Hepatocyte (in vitro differentiated cells): ENCODE measurements at places on chromosomes 16 and 17. TPM values are rescaled to one million over a fixed set of nuclear protein-coding genes. Genes with fewer than 3 reads are reported as not detected.
A peak's percentile ranks its signal among the peaks of the same experiment; 100 is the strongest.

- no peaks in the 10 kb centered on the region for H3K27me3 ChIP-seq
- no peaks in the 10 kb centered on the region for H3K4me1 ChIP-seq
- no peaks in the 10 kb centered on the region for H3K36me3 ChIP-seq
- peak overlapping the region; percentile 75 for H3K27ac ChIP-seq
These were observed 145.5 kb upstream of the SOX9 start for GRCh38 chr17:71975331-71975801.

- peaks cover 12% of the 10 kb centered on the region for H3K4me1 ChIP-seq
- H3K36me3 ChIP-seq, result no peaks in the 10 kb centered on the region
- H3K27ac ChIP-seq, result no peak overlapping the region
- DNase-seq, result no peak
- H3K4me3 ChIP-seq, result no peak overlapping the region
These were observed 307.6 kb downstream of the ZFHX3 start for GRCh38 chr16:72740347-72740746.

DNA sequence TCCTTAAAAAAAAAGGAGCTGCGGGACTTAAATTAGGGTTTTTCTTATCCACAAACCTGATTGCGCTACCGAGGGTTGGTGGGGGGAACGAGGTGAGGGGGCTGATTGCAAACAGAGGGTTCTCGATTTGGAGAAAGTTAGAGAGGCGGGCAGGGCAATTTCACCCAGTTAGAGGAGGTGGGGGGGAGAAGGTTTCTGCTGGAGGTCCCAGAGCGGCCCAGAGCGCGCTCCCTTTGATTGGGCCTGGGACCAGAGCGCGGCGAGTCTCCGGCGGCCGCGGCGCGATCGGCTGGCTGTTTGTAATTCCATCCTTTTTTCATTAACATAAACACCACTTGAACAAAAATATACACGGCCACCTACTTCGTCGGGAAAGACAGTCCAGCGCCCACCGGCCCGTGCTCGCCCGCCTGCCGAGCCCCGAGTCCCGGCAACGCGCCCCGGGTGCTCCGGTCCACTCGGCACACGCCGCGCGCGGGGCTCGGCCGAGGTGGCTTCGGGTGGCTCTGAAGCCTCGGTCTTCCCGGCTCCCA, 13.3 kb upstream of the FOXF1 start:
- peak overlapping the region; percentile 23 for H3K4me3 ChIP-seq
- H3K27ac ChIP-seq, result peak overlapping the region; percentile 83
- peaks cover 100% of the 10 kb centered on the region for H3K27me3 ChIP-seq
- no peaks in the 10 kb centered on the region for H3K36me3 ChIP-seq
- peaks cover 45% of the 10 kb centered on the region for H3K4me1 ChIP-seq
- no peak for DNase-seq

GRCh38 chr16:25027781-25028180, 12.6 kb upstream of the ARHGAP17 start:
- H3K36me3 ChIP-seq, result no peaks in the 10 kb centered on the region
- no peak for DNase-seq
- no peak overlapping the region for H3K4me3 ChIP-seq

- no peaks in the 10 kb centered on the region for H3K36me3 ChIP-seq
- no peak overlapping the region for H3K4me3 ChIP-seq
- peak overlapping the region; percentile 87 for H3K27ac ChIP-seq
- no peaks in the 10 kb centered on the region for H3K27me3 ChIP-seq
- peak; percentile 75 for DNase-seq
- peaks cover 19% of the 10 kb centered on the region for H3K4me1 ChIP-seq
These were observed 57.9 kb upstream of the MAF start for GRCh38 chr16:79658301-79659033.

GRCh38 chr17:83179811-83180210, 100.4 kb downstream of the METRNL start:
- H3K27ac ChIP-seq, result no peak overlapping the region
- H3K36me3 ChIP-seq, result no peaks in the 10 kb centered on the region
- H3K27me3 ChIP-seq, result no peaks in the 10 kb centered on the region
- no peak overlapping the region for H3K4me3 ChIP-seq

GRCh38 chr16:54974367-54974766, 43.7 kb downstream of the IRX5 start:
- no peak overlapping the region for H3K4me3 ChIP-seq
- no peaks in the 10 kb centered on the region for H3K36me3 ChIP-seq
- DNase-seq, result no peak
- H3K27ac ChIP-seq, result no peak overlapping the region
- no peaks in the 10 kb centered on the region for H3K4me1 ChIP-seq

DNA sequence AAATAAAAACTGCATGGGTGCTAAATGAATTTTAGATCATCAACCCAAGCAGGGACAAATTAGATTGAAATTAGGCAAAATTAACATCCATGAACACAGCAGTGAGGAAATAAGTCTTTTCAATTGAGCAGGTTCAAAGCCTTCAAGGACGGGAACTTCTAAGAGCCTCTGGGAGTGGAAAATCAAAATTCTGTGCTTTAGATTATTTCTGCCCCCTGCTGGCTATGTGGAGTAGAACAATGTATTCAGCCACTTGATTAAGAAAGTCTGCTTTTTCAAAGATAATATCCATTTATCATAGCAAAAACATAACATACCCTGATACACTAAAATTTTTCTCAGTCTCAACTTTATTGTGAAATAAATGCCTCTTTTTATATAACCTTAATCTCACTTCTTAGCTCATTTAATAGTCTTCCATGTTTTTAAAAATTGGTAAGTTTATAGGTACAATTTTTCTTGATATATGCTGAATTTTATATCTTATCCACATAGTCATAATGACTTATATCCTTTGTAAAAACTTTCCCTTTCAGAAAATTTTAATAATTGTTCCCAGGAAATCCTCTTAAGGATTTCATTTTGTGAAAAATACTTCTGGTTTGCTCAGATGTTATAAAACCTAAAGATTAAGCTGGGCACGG, 28.1 kb upstream of the NOL11 start:
- no peaks in the 10 kb centered on the region for H3K27me3 ChIP-seq
- H3K36me3 ChIP-seq, result no peaks in the 10 kb centered on the region
- H3K4me1 ChIP-seq, result no peaks in the 10 kb centered on the region
- no peak overlapping the region for H3K4me3 ChIP-seq

- no peaks in the 10 kb centered on the region for H3K36me3 ChIP-seq
- no peaks in the 10 kb centered on the region for H3K4me1 ChIP-seq
- H3K27me3 ChIP-seq, result no peaks in the 10 kb centered on the region
- no peak overlapping the region for H3K27ac ChIP-seq
- DNase-seq, result no peak
These were observed 21.0 kb upstream of the AGRP start for GRCh38 chr16:67504031-67505021.

DNA sequence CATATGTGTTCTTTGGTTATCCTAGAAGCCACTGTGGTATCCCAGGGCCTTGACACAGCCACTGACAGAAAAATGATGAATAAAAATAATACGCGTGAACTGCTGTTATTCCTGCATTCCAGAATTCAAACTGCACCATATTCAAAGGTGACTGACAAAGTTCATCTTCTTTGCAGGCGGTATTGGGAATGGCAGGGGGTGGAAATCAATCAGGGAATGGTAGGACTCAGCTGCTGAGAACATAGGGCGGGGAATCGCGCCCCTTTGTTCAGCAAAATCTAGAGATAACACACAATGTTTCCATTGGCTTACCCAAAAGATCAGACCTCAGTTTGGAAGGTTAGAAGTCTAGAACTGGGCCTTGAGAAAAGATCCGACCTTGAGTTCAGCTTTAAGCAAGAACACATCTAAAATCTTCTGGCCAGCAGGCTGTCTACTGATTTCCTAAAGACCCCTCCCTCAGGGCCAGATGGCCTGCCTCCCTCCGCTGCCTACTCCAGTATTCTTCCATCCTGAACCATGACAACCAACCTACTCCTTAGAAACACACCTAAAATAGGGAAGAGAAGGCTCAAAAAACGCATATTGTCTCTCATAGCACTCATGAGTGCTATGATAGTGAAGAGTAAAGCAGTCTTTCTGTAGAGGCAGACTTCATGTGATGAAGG, 34.1 kb downstream of the CDK5R1 start:
- no peak overlapping the region for H3K27ac ChIP-seq
- DNase-seq, result no peak
- H3K27me3 ChIP-seq, result no peaks in the 10 kb centered on the region
- no peak overlapping the region for H3K4me3 ChIP-seq

GRCh38 chr16:84266451-84266850, 26.6 kb upstream of the KCNG4 start:
- H3K36me3 ChIP-seq, result no peaks in the 10 kb centered on the region
- no peaks in the 10 kb centered on the region for H3K4me1 ChIP-seq
- H3K27ac ChIP-seq, result no peak overlapping the region
- H3K4me3 ChIP-seq, result no peak overlapping the region
- H3K27me3 ChIP-seq, result no peaks in the 10 kb centered on the region
- peak; percentile 77 for DNase-seq

DNA sequence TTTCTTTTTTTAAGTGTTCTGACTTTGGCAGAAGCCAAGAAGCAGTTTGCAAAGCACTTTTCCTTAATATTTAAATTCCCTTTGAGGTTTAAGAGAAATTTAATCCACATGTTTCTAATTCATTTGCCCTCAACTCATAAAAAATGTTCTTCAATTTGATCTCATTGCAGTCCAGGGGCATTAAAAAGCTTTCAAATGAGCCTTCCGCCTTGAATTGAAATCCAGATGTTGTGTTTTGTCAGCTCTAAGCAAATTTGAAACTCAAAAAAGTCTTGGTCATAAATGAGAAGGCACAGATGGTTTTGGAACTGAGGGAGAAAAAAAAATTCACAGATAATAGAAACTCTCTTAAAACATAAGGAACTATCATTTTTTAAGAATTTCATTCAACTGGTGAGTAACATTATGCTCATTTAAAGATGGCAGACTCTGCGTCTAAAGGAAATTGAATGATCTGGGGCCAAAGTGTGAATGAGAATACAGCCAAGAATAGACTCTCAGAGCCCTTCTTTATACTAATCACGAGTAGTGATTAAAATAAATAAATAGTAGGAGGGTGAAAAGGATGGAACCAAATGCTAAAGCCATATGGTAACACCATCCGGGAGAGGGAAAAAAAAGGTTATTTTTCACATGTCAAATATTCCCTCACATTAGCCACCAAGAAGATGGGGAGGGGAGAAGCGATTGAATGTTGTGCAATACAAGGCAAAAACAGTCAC, 1304.7 kb downstream of the CDH8 start:
- no peaks in the 10 kb centered on the region for H3K4me1 ChIP-seq
- H3K27ac ChIP-seq, result no peak overlapping the region
- H3K27me3 ChIP-seq, result no peaks in the 10 kb centered on the region
- no peak overlapping the region for H3K4me3 ChIP-seq

DNA sequence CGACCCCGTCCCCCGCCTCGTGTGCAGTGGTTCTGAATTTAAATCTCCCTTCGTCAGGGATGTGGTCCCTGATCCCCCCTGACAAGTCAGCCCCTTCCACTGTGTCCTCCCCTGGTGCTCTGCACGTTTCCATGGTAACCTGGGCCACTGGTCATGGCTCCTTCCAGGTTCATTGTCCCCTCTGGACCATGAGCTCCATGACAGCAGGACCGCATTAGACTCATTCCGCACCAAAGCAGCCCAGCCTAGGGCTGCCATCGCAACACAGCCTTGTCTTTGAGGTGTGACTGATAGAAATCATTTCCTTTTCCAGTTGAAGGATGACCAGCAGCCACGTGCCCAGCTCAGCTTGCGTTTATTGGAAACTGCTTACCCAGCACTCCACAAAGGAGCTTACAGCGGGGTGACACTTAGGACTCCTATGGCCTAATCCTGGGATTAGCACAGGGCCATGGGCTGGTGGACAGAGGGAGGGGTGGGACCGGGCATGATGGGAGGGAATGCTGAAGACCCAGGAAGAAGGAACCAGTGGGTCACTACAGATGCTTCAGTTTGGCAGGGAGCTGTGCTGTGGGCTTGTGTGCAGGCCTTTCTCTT, 7.6 kb downstream of the RCVRN start:
- H3K27ac ChIP-seq, result no peak overlapping the region
- peaks cover 8% of the 10 kb centered on the region for H3K4me1 ChIP-seq
- no peak for DNase-seq
- no peaks in the 10 kb centered on the region for H3K27me3 ChIP-seq
- no peak overlapping the region for H3K4me3 ChIP-seq

GRCh38 chr17:40453881-40454612, 10.8 kb downstream of the IGFBP4 start:
- DNase-seq, result no peak
- H3K36me3 ChIP-seq, result no peaks in the 10 kb centered on the region
- no peak overlapping the region for H3K27ac ChIP-seq
- H3K4me1 ChIP-seq, result peaks cover 45% of the 10 kb centered on the region
- H3K27me3 ChIP-seq, result no peaks in the 10 kb centered on the region

DNA sequence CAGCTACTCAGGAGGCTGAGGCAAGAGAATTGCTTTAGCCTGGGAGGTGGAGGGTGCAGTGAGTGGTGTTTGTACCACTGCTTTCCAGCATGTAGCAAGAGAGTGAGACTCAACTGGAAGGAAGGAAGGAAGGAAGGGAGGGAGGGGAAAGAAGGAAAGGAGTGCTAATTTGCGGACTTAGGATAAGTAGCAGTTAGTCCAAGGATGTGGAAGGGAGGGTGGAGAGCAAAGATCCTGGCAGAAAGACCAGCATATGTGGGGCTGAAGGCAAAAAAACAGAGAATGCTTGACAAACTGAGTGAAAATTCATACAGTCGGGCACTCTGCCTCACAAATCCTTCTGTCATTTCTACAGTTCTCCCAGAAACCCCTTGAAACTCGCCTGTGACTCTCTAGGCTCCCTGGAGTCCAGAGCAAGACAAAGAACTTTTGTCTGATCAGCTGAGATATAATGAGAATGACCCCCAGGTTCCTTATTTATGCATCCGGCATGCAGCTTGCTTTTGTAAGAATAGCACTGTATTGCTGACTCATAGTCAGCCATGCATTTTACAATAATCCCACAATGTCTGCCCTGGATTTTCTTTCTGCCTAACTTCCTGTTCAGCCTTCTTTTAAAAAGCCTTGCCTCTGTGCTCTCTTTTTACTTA, 31.5 kb downstream of the CDK5RAP3 start:
- H3K36me3 ChIP-seq, result no peaks in the 10 kb centered on the region
- no peaks in the 10 kb centered on the region for H3K27me3 ChIP-seq
- no peak overlapping the region for H3K4me3 ChIP-seq
- peak overlapping the region; percentile 95 for H3K27ac ChIP-seq

GRCh38 chr16:3979518-3979917, 99.0 kb upstream of the CREBBP start:
- H3K4me3 ChIP-seq, result no peak overlapping the region
- H3K27ac ChIP-seq, result peak overlapping the region; percentile 84
- no peak for DNase-seq
- H3K36me3 ChIP-seq, result no peaks in the 10 kb centered on the region
- peaks cover 12% of the 10 kb centered on the region for H3K4me1 ChIP-seq

Gene ATF7IP2
- 54.5 and 68.7 TPM in 2 replicates for total RNA-seq

Gene TBC1D3
- total RNA-seq, result not detected in 2 replicates

Gene MAF
- 84.2 and 85.0 TPM in 2 replicates for total RNA-seq

Gene DNASE1L2
- total RNA-seq, result 0.23 and 0.64 TPM in 2 replicates

Gene SULT1A4
- total RNA-seq, result 33.3 and 40.0 TPM in 2 replicates

Gene COQ9
- total RNA-seq, result 57.1 and 61.9 TPM in 2 replicates

Gene OGFOD3
- total RNA-seq, result 30.5 and 33.4 TPM in 2 replicates
